ENCODE measurements at places on chromosomes 5 and 9. TPM values are rescaled to one million over a fixed set of nuclear protein-coding genes. Genes with fewer than 3 reads are reported as not detected.

Gene ANKRD18A
- total RNA-seq = 1.6 TPM

Gene ADGRV1
- total RNA-seq = 98.6 TPM

Gene OGN
- 17.5 TPM for total RNA-seq

Gene MYMK
- total RNA-seq = not detected

DNA sequence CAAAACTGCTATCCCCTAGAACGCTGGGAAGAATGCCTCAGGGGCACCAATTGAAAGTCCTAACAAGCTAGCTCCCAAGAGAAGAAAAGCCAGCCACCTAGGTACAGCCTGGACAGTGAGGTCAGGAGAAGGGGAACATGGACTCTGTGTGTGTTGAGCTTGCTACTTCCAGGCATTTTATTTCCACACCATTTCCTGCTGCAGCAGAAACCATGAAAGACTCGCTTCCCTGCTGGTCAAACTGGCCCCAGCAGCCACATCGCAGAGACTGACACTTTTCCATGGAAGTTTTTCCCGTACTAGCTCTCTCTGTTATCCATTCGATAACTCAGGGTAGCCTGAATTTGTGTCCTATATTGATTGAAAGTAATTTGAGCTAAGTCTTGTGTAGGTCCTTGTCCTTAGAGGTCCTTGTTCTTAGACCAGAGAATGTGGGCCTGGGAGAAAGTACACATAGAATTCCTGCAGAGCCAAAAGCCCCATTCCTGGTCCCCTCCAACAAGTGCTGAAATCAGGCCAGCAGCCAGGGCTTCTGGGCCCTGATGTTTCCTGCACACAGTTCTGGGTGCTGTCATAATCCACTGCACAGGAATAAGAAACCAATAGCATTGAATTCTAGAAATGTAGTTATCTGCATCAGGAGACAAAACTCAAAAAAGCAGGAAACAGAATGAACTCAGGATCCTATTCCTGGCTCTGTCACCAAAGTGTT lies 96.6 kb downstream of the BRINP1 start:
- no peak for DNase-seq
